Activated T-helper 1 cell treated with Interleukin-2 at 50 U/mL for 16 hours (primary cell): ENCODE measurements at places on chromosomes 1 and 21.
A peak's percentile ranks its signal among the peaks of the same experiment; 100 is the strongest.

- DNase-seq = no peak
Observed at GRCh38 chr21:42452401-42453223, 43.4 kb downstream of the RSPH1 start.

GRCh38 chr21:26833011-26833410 lies 12.2 kb downstream of the ADAMTS1 start:
- DNase-seq = no peak

DNA sequence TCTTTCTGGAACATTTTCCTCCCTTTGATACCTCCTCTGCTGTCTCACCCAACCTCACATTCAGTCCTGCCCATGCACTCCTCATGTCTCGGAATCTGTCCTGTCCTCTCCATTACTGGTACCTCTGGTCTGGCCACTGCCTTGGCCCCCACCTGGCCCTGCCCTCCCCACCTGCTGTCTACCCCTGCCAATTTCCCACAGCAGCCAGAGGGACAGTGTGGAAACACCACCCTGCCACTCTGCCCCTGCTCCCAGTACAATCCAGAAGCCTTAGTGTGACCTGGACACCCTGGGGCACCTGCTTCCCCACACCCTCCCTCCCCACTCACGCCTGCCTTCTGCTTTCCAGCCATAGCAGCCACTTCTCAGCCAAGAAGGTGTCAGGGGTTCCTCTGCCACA lies 534.4 kb downstream of the MATN1 start:
- no peak for DNase-seq

DNA sequence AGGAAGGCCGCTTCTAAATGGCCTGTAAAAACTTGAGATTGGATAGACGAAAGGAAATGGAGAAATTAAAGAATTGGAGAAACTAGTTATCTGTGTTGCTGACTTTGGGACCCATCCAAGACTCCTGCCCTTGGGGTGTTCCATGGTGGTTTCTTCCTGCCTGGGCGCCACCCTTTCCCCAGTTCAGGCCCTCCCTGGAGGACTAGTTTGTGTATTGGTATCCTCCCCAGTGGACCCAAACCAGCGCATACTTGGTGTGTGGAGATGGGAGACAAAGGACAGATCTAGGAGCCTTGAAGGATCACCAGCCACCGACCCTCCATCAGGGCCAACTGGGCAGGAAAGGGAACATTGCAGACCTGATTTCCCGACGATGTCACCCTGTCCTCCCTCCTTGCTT lies 7.1 kb downstream of the SPATA46 start:
- DNase-seq = no peak

DNA sequence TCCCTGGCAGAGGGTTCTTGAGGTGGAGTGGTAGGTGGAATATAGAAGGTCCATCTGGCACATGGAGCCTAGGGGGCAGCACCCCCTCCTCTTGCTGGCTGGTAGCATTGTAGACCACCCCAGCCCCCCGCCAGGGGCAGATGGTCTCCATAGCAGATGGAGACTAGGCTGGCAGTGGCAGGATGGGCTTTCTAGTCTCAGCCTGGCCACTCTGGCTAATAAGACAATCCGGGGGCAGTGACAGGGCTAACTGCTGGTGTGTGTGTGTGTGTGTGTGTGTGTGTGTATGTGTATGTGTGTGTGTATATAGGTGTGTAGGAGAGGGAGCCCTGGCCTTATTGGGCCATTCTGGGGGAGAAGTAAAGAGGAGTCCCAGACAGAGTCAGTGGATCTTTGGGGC lies 16.1 kb downstream of the UTP11 start:
- no peak for DNase-seq

DNA sequence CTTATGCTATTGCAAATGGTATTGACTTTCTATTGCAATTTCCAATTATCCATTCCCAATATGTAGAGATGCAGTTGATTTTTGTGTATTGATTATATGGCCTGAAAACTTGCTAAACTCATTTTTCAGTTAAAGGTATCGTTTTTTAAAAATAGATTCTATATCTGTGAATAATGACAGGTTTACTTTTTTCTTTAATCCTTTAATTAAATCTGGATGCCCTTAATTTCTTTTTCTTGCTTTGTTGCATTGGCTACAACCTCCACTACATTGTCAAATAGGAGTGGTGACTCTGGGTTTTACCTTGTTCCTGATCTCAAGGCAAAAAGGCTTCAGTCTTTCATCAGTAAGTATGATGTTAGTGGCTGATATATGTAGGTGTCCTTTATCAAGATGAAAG lies 522.4 kb downstream of the MATN1 start:
- DNase-seq = no peak

DNA sequence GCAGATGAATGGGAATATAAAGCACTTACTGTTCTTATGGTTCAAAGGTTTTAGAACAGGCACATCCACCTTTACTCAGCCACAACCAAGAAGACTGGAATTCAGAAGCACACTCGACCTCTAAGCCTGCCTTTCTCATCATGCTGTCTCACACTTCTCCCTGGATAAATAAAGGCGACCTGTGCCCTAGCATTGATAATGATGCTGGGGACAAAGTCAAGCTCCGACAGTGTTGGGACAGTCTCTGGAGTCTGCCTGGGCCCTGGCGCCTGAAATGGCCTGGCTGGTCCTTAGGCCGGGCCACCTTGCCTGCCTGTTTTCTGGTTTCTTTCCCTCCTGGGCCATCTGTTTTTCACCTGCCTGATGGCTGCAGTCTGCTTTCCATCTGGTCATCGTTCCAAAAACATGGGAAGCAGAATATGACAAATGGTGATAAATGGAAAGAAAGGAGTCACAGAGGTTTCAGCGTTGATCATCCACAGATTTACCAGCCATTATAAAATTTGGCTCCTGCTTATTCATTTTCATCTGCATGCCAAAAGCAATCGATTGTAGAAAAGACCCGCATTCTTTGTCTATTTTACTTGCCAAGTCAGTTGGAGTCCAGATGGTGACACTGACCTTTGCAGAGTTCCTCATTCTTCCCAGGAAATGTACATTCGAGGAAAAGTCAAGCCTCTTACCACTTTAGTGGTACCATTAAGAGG lies 91.2 kb upstream of the KCNJ15 start:
- DNase-seq = no peak

GRCh38 chr1:43054961-43055360 lies 96.3 kb upstream of the SLC2A1 start:
- DNase-seq = no peak

DNA sequence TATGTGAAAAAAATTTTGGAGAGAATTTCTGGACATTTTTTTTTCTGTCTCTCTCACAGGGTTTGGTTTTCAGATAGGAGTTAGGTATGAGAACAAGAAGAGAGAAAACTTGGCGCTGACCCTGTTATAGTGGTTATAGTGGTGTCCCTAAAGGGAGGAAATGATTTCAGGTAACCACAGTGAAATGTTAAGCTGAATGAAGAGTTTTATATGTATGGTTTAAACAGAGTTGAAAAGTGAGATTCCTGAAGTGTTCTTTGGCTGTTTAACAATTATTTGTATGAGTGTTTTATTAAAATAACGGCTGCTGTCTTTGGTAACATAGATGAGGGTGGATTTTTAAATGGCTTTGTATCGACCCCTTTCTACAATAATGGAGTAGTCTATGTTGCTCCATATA lies 6.3 kb downstream of the RBM15 start:
- no peak for DNase-seq

GRCh38 chr1:172212124-172212523 lies 208.4 kb upstream of the C1orf105 start:
- no peak for DNase-seq

DNA sequence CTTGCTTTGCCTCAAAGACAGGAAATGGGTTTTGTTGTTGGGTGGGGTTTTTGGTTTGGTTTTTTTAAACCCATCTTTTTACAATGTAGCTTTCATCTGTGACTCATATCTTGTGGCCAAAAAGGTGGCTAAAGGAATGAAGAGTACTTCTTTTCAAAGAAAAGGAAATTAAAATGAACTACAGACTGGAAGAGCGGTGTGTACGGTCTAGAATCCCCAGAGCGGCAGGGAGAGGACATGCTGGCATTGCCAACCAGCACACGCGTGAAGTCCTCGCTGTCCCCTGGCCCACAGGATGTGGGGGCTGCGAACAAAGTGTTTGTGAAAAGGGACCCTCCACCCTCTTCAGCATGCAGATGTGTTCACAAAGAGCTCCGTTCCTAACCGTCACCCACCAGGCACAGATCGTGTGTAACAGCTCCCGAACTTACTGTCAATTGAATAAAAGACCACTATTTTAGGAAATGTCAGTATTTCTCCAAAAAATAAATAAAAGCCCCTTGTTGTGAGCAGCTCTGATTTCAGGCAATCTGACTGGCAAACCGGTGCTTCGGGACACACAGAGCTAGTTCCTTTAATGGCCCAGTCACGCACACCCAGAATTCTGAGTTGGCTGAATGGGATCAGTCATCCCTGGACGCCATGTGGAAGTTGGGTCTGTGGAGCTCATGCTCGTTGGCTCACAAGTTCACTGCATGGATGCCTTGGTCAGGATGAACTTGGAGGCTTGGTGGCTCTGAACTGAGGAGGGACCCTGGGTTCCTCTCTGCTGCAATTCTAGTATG lies 602.9 kb downstream of the NPHP4 start:
- no peak for DNase-seq

DNA sequence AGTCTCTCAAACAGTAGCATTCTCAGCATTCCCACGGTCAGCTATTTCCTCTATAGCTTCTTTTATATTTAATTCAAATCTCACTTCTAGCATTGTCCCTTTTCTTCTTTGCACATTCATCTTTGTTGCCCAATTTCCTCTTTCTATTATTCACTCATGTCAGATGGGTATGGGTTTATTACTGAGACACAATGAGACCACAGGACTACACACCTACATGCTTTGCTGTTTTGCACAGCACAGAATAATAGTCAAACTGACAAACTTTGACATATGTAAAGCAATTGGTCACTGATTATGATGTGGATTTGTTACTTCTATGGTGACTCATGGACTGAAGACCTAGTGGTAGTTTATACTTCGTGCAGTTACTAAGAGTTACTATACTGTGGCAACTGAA lies 5.8 kb upstream of the CD1C start:
- no peak for DNase-seq

- DNase-seq = no peak
Observed at GRCh38 chr1:184958554-184959353, 15.6 kb downstream of the NIBAN1 start.

- peak; percentile 68 for DNase-seq
Observed at GRCh38 chr1:228500901-228501871, 14.0 kb downstream of the RNF187 start.

DNA sequence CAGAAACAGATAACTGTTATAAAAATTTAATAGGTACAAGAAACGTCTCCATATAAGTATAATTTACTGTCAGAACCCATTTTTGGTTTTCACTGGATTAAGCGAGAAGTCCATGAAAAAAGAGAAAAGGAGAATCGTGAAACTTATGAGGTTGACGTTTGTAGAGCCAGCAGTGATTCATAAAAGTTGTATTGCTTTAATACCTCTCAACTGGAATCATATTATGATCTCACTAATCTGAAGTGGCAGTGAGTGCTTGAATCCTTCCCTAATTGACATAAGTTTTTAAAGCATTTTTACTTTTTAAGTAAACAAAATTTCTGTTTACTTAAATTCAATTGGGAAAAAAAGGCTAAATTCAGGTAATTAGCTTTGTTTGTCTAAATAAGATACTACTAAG lies 315.3 kb downstream of the TPR start:
- no peak for DNase-seq

GRCh38 chr1:58005212-58005611 lies 541.3 kb downstream of the OMA1 start:
- DNase-seq = no peak

DNA sequence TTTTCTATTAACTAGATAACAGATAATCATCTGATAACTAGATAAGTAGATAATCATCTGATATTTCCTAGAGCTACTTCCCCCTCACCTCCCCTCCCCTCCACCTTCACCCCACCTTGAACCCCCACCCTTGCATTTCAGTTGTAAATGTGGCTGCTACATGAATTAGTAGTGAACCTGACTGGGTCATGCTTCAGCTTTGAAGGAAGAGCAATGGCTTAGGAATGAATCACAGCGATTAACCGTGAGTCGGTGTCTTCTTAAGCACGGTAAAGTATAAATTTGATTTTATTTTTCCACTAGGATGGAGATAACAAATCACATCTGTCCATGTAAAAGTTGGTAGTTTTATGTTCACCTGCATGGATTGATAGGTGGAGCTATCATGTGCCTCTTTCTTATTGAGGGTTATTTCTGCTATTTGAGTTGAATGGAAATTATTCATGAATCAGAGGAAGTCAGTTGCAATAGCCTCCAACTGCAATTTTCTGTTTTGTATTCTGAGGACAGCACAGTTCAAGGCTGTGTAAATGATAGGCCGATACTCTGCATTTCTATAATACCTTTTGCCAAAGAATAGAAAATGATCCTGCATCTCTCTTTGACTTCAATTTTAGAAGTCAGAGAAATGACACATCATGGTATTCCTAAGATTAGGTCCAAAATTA lies 235.0 kb downstream of the PTGER3 start:
- DNase-seq = no peak

DNA sequence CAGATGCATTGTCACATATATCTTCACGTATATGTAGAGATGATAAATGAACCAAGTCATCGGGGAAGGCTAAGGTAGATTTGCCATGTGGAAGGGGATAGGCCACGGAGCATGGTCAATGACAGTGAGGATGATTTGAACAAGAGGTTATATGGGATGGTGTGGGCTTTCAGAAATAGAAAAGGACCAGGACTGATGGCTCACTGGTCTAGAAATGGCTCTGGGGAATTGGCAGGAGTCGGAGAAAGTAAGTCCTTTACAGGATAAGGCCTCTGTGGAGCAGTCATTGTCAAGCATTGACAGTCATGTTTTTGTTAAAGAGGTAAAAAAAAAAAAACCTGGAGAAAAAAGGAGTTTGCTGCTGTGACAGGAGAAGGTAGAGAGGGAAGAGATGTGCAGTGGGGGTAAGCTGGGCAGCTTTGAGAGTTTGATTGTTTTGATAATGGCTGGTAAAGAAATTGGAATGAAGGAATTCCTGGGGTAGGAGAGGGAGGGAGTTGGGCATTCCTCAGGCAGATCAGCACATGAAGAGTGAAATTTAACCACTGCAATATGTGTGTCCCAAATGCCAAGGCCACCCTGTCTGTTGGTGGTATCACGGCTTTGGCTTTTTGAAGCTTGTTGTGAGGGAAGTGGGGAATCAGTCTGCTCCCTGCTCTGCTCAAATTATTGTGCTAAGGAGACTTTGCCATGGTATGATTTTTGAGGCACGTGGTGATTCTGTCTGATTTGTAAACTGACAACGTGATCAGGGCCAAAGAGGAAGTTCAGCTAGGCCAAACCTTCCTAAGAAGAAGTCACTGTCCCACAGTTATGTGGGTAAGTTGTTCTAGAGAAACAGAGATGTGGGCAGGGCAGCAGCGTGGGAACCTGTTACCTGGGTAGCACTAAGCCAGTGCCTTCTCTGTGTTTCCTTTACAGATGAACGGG lies 26.0 kb downstream of the MACF1 start:
- no peak for DNase-seq

GRCh38 chr1:193367863-193368262 lies 181.4 kb upstream of the B3GALT2 start:
- no peak for DNase-seq

- DNase-seq = no peak
Observed at GRCh38 chr1:64453688-64454087, 16.2 kb upstream of the CACHD1 start.

DNA sequence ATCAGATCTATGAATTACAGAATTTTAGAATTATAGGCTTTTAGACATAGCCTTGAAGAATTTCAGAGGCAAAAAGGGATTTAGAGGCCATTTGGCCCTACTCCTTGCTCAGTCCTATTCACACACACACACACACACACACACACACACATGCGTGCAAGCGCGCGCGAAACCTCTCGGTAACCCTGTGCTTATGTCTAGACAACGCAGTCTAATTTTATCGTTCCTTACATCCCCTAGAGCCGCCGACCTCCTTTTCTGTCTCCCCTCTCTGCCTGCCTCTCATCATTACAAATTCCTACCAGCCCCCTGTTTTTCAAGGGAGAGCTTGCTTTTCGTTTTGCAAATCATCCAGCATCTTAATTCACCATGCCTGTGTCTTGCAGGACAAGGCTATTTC lies 252.1 kb downstream of the FOXD2 start:
- no peak for DNase-seq
